Activated CD8-positive, alpha-beta memory T cell treated with anti-CD3 and anti-CD28 coated beads for 48 hours (primary cell): ENCODE measurements at places on chromosomes 3 and 15.

DNA sequence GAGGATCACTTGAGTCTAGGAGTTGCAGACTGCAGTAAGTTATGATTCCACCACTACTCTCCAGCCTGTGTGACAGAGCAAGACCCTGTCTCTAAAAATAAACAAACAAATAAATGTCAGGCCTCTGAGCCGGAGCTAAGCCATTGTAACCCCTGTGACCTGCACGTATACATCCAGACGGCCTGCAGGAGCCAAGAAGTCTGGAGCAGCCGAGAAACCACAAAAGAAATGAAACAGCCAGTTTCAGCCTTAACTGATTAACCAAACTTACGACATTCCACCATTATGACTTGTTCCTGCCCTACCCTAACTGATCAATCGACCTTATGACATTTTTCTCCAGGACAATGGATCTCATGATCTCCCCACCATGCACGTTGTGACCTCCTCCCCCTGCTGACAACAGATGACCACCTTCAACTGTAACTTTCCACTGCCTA, 32.5 kb upstream of the ZKSCAN7 start:
- no peak for DNase-seq

- DNase-seq = no peak
Observed at GRCh38 chr15:97995881-97996603, 35.5 kb downstream of the ARRDC4 start.

DNA sequence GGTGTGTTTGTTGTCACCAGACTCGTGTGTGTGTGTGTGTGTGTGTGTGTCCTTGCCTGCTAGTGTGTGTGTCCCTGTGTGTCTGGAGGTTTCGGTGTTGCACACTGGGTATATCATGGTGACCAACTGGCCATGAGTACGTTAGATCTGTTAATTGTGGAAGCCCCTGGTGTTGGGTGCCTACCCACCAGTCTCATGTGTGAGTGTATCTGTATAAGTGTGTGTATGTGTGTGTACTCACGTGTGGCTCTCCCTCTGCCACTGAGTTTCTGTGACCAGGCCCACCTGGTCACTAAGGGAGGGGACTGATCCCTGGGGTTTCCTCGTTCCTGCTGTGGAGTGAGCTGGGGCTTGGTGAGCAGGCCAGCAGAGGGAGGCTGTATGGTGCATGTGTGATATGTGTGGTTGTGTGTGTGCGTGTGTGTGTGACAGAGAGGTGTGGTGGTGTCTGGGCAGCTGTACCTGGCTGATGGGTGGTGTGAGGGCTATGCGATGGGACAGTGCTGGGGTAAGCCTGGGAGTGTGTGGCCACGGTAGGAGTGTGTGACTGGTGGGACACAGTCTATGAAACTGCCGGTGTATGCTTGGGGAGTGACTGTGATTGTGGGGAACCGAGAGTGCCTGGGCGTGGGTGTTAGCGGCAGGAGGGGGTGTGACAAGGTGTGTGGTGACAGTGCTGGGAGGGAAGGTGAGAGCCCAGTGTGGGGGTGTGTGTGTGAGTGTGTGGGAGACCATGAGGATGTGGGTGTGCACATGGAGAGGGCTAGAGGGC, 1.8 kb downstream of the PRKCD start:
- DNase-seq = no peak

DNA sequence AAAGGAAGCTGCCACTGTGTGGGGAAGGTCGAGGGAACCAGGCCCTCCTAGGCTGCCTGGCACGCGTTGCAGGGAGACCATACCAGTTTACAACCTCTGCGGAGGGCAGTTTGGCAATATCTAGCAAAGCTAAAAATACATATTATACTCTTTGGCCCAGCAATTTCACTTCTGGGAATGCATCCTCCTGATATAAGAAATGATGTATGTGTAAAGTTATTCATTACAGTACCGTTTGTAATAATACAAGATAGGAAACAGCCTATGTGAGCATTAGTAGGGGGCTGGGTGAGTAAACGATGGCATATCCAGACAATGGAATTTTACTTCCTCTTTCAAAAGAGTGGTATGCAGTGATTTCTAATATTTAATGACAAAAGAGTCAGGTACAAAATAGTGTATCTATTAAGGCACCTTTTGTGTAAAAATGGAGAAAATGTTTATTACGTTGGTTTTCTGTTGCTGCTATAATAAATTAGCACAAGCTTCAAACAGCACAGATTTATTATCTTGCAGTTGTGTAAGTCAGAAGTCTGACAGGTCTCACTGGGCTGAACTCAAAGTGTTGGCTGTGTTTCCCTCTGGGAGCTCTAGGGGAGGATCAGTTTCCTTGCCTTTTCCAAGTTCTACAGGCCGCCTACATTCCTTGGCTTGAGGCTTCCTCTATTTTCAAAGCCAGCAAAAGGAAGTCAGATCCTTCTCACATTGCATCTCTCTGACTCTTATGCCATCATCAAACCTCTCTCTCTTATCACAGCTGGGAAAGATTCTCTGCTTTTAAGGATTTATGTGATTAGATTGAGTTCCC, 9.0 kb downstream of the APOD start:
- DNase-seq = no peak

GRCh38 chr3:193614430-193614829, 21.4 kb downstream of the OPA1 start:
- no peak for DNase-seq

- no peak for DNase-seq
Observed at GRCh38 chr3:102481050-102481449, 46.2 kb downstream of the ZPLD1 start.

DNA sequence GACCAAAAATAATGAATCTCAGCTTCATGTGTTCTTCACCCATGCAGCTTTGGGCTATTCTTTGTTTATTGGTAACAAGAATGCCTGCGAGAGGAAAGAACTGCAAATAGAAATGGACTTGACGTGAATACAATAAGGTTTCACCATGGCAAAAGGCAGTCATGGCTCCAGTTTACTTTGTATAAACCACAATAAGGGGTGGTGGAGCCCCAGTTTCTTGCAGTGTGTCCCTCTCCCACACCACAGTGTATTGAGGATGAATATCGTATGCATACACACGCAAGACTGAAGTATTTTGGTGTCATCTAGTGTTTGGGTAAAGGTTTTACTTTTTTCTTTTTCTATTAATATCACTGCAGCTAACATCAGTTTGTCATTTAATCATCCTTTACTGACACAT, 159.7 kb upstream of the CNTN4 start:
- no peak for DNase-seq

DNA sequence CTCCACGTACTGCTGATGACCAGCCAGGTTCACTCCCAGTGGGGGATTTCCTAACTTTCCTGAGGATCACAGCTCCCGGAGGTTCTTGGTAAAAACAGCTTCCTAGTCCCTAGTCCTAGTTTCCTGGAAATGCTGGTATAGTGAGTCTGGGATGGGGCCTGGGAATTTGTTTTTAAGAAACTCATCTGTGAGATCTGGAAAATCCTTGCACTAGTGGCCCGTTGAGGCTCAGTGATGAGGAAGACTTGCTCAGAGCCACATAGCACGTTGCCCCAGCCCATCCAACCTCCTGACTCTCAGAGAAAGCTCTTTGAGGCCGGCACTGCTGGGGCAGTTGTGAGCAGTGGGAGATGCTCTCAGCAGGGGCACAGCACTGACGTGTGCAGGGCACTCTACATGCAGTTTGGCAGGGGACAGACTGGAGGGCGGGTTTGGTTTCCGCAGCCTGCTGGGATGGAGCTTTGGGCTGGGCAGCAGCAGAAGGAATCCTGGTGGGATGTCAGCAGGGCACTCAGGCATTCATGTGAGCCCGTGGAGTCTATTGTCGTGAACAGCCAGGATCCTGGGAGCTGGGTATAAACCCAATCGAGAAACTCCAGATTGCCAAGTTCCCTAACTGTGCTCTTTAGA, 31.6 kb downstream of the SAXO2 start:
- DNase-seq = no peak

DNA sequence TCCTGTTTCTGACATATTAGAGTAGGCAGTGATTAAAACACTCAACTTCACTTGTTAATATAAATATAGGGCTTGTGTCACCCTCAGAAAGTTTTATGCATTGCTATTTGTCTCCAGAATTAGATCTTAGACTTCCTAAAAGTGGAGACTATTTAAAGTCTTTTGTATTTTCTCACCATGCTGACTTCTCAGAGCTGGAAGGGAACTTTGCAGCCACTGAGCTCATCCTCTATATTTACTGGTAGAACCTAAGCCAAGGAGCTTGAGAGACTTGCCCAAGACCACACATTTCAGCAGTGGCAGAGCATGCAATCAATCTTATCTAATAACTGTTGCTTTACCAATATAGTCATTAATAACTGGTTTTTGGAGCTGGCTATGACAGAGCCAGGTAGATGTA, 53.2 kb downstream of the STAC start:
- DNase-seq = no peak

DNA sequence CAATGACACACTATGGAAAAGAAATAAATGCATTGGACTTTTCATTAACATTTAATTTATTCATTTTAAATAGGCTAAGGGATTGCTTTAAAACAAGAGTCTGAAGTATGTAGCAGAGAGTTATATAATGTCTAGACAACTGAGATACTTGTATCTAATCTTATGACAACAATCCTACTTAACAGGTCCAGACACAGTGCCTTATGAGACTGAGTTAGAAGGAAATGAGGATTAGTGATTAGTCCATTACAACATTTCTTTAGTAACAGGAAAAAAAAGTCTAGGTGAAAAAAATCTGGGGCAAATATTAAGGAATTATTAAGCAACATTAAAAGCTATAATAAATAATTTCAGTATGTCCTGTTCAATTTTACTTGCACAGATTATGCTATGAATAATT, 140.6 kb downstream of the MEIS2 start:
- no peak for DNase-seq

- no peak for DNase-seq
Observed at GRCh38 chr15:47376190-47376589, 341.1 kb upstream of the SEMA6D start.

GRCh38 chr3:27559835-27560234, 75.7 kb upstream of the SLC4A7 start:
- DNase-seq = no peak

DNA sequence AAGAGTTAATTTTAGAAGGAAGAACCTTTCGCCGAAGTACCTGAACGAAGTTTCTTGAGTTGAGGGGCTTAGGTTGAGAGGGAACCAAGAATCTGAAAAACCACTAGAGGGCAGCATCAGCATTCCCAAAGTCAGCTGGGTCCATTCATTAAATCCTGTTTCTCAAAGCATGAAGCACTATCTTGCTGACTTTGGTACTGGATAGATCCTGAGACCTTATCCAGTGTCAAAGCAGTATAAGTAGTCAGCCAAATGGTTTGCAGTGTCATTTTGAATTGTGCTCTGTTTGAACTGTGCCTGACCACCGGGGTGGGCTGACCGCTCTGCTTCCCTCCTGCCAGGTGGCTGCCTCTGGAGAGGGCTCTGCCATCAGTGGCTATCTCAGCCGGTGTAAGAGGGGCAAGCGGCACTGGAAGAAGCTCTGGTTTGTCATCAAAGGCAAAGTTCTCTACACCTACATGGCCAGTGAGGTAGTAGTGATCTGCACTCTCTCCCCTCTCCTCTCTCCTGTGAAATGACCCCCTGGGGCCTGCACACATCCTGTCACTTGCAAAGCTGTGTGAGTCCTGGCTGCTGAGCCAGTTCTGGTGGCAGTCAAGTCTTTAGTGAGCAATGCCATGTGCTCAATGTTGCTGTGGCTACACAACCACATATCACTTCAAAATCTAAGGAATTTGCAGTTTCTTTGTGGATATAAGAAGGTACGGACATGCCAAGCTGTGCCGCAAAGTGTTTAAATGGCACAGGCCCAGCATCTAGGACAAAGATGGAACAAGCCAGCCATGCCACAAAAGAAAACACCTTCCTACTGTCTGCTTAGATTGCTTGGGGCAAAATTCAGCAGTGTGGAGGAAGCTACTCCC, 21.4 kb upstream of the NR2C2 start:
- DNase-seq = no peak
